ENCODE measurements at places on chromosomes 13 and 19.

GRCh38 chr13:112893570-112894422 is 75.2 kb upstream of the MCF2L start:
- no peak for DNase-seq

- DNase-seq: no peak
Observed at GRCh38 chr19:650121-650520, 10.4 kb downstream of the FGF22 start.

DNA sequence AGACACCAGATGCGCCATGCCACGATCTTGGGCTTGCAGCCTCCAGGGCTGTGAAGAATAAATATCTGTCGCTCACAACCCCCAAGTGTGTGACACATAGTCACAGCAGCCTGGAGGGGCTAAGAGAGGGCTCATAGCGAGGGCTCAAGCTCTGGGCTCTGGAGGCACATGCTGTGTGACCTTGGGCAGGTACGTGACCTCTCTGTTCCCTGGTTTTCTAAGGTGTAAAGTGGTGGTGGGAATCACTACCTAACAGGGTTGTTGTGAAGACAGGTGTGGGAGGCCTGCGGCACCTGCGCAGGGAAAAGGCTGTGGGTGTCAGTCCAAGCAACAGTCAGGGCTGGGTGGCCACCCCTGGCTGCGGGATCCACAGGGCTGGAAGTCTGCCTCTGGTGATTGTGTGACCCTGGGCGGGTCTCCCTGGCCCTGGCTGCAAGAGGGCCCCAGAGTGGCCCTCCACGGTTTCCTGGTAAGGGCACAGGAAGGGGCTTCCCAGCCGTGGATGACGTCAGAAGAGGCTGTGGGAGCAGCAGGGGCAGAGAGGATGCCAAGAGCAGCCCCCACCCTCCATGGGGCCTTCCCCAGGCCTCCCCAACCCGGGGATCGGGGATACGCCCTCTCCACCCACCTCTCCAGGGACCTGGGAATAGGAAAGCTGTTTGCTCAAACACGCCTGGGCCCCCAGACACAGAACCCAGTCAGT is 218.8 kb upstream of the SGCG start:
- no peak for DNase-seq

DNA sequence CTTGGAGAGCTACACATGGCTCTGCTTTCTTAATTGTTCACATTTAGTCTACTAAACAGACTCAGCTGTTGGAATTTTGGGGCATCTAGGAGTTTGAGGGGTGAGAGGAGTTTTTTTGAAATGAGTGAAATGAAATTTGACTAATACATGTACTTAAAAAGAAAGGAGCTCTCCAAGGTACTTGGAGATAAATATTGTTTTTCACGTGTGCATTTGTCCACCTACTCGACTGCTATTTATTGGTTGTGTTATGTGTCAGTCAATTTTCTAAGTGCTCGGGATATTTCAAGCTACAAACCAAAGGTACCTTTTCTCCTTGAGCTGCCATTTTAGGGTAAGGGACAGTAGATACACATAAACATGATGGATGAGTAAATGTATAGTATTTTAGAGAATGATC is 697.0 kb downstream of the LIG4 start:
- DNase-seq: no peak

GRCh38 chr19:33704271-33704670 is 82.5 kb downstream of the CHST8 start:
- no peak for DNase-seq

GRCh38 chr13:51601601-51602565 is 17.6 kb downstream of the WDFY2 start:
- no peak for DNase-seq

GRCh38 chr13:32751340-32751739 is 165.1 kb downstream of the PDS5B start:
- no peak for DNase-seq

DNA sequence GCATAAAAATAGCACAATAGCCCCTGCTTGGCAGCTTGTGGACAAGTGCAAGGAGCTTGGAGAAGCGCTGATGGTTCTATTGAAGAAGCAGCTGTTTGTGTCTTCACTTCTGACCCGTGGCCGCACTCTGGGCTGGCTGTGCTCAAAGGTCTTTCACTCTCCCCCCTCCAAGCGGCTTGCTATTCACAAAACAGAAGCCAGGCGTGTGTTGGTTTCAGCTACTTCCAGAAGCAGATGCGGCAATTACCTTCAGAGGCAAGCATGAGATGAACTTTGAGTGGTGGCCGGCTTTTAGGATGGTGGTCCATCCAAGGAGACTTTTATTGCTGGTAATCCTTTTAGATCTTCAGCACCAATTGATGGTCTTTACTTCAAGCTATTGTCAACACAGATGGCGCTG is 188.5 kb upstream of the ARGLU1 start:
- no peak for DNase-seq

DNA sequence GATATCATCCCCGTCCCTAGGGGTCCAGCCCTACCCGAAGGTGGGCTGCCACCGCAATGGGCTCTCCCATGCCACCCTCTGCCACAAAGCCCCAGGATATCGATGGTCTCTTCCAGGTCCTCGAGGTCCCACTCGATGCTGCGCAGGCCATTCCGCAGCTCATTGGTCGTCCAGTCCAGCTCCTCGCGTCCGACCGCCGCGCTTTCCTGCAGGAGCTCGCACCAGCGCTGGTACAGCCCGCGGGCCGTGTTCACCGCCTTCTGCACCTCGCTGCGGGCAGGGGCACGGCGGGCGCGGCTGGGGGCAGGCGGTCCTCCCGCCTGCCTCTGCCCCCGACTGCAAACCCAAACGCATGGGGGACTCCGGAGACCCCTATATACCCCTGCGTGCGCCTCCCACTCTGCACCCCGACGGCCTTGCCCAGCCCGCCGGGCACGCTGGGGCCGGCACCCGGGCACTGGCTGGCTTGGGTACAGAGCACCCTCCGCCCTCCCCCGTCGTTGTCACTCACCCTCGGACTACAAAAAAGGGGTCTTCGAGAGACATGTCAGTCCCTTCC is 468 bp downstream of the STX10 start:
- DNase-seq: no peak

GRCh38 chr19:17790059-17790780 is 4.7 kb upstream of the B3GNT3 start:
- no peak for DNase-seq

DNA sequence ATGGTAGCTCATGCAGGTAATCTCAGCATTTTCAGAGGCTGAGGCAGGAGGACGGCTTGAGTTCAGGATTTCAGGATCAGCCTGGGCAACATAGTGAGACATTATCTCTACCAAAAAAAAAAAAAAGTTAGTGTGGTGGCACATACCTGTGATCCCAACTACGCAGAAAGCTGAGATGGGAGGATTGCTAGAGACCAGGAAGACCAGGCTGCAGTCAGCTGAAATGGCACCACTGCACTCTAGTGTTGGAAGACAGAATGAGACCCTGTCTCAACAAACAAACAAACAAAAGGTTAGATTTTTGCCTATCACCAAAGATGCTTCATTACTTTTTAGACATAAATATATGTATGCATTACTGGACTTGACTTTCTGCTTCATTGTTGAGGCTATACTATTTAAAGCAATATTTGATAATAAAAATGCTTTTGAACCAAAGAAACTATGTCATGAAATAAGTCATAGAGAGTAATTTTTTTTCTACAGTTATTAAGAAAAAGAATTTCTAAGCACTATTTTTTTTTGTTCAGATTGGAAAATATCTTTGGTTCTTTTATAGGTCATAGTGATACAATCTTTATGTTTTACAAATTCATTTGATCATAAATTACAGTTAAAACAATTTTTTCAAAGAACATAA is 1180.1 kb upstream of the ATXN8OS start:
- no peak for DNase-seq

- DNase-seq: no peak
Observed at GRCh38 chr19:33763633-33764371, 32.9 kb upstream of the KCTD15 start.

GRCh38 chr13:106530171-106530851 is 5.2 kb downstream of the EFNB2 start:
- DNase-seq: no peak

GRCh38 chr13:27120811-27121210 is 50.8 kb downstream of the USP12 start:
- no peak for DNase-seq

DNA sequence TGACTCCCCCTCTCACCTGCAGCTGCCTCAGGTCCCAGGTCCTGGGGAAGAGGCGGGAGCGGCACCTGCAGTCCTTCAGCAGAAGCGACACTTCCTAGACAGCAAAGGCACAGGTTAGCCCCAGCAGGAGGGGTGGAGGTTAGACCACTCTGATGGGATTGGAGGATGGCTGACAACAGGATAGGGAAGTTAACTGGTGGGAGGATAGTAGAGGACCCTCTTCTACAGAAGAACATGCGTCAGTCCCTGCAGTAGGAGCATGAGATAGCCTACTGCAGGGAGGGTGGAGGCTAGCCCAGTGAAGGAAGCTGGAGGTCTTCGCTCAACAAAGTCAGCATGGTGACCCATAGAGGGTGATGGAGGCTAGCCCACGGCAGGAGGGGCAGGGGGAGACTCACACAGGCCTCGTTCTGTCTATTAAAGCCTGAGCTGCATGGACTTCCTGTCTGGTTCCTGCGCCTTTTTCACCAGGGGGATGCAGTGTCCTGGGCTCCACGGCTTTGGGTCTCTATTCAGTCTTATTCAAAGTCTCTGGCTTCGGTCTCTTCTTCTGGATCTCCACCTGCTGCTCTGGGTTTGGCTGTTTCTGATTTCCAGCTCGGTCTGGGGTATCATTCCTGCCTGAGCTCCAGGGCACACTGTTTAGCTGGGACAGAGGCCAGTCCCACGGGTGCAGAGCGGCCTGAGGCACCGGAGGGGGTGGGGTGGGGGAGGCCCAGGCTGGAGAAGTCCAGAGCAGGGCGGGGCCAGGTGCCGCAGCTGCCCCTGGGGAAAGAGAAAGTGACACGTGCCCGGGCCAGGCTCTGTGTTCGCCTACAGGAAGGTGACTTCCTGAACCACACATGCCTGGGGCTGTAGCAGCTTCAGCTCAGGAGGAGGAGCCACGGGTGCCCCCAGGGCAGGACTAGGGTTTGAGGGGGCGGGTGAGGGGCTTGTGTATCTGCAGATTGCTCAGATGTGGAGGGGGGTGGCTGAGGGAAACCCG is 7.3 kb downstream of the IFNL3 start:
- DNase-seq: no peak

DNA sequence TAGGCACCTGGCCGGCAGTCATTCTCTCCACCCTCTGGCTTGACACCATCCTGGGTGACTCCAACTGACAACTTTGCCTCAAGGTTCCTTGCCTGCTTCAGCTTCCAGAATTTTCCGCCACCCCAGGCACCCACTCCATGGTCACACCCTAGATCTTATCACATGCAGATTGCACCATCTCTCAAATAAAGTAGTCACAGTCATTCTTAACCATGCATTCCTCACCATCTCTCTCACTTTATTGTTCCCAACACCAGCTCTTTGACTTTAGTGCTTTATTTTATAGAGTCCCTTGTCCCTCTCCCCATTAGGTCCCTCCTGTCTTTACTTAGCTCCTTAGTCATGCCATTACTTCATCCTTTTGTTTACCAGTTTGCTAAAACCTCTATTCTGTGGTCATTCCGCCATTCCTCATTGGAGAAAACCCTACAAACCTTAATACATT is 351.7 kb downstream of the SPRY2 start:
- DNase-seq: no peak

- no peak for DNase-seq
Observed at GRCh38 chr13:64028551-64028950, 2612.9 kb upstream of the PCDH20 start.

DNA sequence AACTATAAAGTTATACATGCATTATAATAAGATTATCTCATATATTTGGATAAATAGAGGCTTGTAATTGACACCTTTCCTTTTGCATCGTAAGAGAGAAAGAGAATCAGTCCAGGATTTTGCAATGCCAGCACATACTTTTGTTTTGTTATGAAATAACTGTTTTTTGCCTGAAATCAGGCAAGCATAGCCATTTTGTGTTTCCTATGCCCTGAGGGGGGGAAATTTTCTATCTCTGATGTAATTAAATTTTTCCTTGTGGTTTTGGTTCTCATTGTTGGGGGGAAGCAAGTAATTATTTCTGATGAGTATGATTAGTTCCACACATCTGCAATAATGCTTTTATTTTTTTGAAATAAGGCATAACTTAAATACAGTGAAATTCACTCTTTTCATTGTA is 229.4 kb downstream of the NDFIP2 start:
- no peak for DNase-seq

GRCh38 chr13:89660752-89661151 is 1686.7 kb upstream of the MIR17HG start:
- DNase-seq: no peak

- peak; percentile 81 for DNase-seq
Observed at GRCh38 chr19:46542428-46543230, 47.0 kb upstream of the PNMA8B start.

DNA sequence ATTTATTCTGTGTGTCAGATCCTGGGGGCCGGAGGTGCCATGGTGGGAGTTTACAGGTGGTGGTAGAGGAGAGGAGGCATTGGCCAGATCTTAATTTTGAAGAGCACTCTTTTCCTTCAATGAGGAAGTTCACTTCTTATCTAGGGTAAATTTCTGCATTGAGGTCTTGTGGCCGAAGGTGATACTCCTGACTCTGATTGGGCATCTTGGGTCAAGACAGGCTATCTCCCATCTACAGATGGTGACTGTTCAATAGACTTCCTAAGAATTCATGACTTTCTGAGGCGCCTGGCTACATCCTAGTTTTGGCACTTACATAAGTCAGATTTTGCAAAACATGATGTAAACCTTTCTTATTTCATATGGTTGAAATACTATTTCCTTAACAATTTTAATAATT is 135.2 kb downstream of the SUCLA2 start:
- DNase-seq: no peak

GRCh38 chr19:52662631-52663030 is 24.5 kb upstream of the ZNF83 start:
- no peak for DNase-seq

DNA sequence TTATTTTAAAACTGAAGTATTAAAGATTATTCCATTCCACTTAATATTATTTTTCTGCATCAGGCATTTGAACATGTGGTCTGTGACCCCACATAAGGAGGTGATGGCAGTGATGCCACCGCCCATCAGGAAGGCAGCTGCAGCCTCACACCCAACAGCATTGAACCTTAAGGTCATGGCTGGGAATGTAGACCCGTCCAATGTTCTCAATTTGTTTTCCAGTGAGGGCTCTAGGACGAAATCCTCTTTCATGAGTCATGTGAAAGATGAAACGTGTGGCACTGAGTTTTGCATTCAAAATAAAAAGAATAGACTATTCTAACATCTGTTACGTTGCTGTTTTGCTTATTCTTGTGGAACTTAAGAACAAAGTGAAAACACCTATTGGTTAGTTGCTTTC is 74.5 kb upstream of the ANKRD10 start:
- no peak for DNase-seq

GRCh38 chr13:27919659-27919933 is 204 bp upstream of the PDX1 start:
- no peak for DNase-seq

DNA sequence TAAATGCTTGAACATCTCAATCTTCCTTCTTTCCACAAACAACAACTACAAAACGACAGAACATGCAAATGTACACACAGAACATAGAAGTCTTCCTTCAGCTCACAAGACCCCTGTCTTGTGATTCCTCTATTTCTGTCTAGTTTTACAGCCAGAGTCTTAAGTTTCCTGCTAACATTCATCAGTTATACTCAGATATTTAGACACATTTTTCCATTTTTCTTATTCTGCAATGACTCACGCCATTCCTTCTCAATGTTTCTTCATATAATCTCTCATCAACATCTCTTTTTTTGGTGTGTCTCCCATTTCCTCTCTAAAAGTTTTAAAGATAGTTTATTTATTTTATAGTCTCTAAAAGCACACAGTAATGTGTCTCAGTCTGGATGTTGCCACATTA is 1872.9 kb upstream of the PCDH20 start:
- no peak for DNase-seq

Data from stimulated activated CD8-positive, alpha-beta memory T cell treated with anti-CD3 and anti-CD28 coated beads, Interleukin-4, amount 100 ng/mL, for 4 hours (primary cell).